ENCODE measurements at places on chromosomes 1 and 21. TPM values are rescaled to one million over a fixed set of nuclear protein-coding genes. Genes with fewer than 3 reads are reported as not detected.

Gene TMEM269
- total RNA-seq: not detected

Gene BACE2
- total RNA-seq: 438 TPM

Gene PKNOX1
- total RNA-seq: 11.1 TPM

Gene ZNF695
- 3.0 TPM for total RNA-seq

Gene RNASEL
- total RNA-seq: 1.7 TPM

Gene MTARC1
- total RNA-seq: 1.1 TPM

Gene BTBD19
- total RNA-seq: 32.7 TPM

Gene NECTIN4
- 0.65 TPM for total RNA-seq

Gene HTR6
- under 0.01 TPM for total RNA-seq

Gene IFI44L
- total RNA-seq: 1.3 TPM

Gene RNF186
- total RNA-seq: not detected

Gene LIN28A
- total RNA-seq: not detected

Gene CAPZB
- total RNA-seq: 226 TPM

Gene VSIG8
- not detected for total RNA-seq

Gene CEP104
- 22.2 TPM for total RNA-seq

Gene OR2W3
- total RNA-seq: not detected

Gene KPNA6
- 84.3 TPM for total RNA-seq

Gene NTNG1
- 2.2 TPM for total RNA-seq

Gene KCNAB2
- total RNA-seq: 2.4 TPM

Gene ACTL8
- not detected for total RNA-seq

Gene CAMK1G
- total RNA-seq: not detected

Gene CFAP126
- not detected for total RNA-seq

Gene HEYL
- total RNA-seq: 0.38 TPM

Gene NMNAT2
- 0.57 TPM for total RNA-seq

Gene SAMD11
- not detected for total RNA-seq

Gene LINGO4
- not detected for total RNA-seq

Gene HP1BP3
- 244 TPM for total RNA-seq

All from vein endothelial cell (primary cell).